ENCODE measurements at places on chromosomes 16 and 17.

DNA sequence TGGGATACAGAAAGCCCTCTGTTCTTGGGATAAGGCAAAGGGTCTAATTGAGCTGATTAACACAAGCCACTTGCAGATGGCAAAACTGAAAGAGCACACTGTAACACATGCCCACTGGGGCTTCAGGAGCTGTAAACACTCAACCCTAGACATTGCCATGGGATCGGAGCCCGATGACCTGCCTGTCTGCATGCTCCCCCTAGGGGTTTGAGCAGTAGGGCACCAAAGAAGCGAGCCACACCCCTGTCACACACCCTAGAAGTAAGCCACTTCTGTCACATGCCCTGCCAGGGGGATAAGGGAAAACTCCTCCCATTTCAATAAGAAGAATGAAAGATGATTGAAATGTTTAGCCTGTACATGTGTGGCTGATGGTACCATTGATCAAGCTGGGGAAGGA lies 81.3 kb upstream of the IRX6 start:
- no peak for DNase-seq

DNA sequence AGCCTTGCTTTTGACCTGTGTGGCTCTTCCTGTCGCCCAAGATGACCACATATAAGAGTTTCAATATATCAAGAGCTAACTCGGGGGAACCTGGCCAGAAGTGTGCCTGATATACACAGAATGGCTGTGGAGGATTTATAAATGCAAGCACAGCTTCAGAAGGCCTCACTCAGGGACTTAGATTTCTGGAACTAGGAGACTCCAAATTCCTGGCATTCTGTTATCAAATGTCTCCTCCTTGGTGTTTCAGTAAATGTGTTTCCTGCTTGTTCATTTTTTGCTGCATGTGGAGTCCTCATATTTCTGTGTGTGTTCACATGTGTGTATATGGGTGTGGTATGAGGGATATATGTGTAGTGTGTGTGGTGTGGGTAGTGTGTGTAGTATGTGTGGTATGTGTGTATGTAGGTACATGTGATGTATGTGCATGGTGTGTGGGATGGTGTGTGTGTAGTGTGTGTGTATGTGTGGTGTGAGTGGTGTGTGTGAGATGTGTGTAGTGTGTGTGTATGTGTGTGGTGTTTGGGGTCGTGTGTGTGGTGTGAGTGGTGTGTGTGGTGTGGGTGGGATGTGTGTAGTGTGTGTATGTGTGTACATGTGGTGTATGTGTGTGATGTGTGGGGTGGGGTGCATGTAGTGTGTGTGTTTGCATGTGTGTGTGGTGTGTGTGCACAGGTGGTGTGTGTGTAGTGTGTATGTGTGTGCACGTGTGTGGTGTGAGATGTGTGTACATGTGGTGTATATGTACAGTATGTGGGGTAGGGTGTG lies 981 bp upstream of the CD300H start:
- DNase-seq = no peak

GRCh38 chr17:9728005-9728404 lies 63.4 kb downstream of the DHRS7C start:
- no peak for DNase-seq

- DNase-seq = no peak
These were observed 49.7 kb downstream of the SMG6 start for GRCh38 chr17:2253768-2254406.

- peak; percentile 57 for DNase-seq
These were observed 5.3 kb downstream of the NEURL4 start for GRCh38 chr17:7323731-7324437.

DNA sequence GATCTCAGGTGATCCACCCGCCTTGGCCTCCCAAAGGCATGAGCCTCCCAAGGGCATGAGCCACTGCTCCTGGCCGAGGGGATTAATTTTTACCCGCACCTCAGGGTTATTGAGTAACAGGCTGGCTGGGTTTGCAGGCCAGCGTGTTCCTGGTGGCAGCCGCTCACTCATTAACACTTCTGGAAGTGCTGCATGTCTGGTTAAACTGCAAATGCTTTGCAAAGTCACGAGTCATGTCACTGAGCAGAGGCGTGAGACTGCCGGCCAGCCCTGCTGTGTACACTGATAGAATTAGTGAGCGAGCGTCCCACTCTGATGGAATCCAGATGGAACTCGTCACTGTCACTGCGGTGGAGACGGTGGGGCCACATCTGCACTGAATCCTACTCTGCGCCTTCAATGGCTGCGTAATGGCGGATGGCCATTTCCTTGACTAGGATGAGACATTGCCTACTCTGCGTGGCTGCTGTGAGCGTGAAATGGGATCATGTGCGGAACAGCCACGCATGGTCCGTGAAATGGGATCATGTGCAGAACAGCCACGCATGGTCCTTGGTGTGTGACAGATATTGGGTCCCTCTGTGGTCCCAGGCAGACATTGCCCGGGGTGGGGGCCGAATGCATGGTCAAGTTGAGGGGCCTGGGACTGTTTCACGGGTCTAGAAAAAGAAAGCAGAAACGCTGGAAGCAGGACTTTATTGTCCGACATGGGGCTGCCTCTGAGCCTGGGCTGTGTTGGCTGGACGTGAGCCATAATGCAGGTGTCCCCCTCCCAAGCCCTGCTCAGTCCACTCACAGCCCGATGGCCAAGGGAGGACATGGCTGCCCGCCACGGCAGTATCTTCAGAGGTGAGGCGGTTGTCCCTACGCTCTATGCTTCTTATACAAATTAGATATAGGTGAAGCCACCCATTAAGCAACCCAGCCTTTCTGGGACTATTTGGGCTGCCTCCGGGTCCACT lies 740 bp upstream of the SLC5A10 start:
- DNase-seq = no peak

DNA sequence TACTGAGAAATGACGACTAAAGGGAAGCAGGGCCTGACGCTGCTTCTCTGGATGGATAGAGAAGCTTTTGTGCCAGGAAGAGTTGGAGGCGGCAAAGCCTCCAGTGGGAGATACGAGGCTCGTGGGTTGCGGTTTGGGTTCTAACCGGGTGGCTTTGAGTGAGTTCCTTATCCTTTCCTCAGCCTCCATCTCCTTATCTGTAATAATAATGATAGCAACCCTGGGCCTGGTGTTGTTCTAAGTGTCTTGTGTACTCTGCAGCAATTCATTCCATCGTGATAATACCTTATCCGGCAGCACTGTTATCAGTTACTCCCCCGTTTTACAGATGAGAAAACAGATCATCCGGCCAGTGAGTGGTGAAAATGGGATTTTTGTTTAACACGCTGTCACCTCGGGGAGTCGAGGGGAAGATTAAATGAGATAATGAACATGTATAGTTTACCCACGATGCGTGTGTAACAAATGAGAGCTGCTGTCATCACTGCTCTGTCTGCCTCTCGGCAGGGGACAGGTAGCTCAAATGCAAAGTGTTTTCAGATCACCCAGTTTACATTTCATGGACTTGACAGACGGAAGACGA lies 52.0 kb upstream of the LHX1 start:
- no peak for DNase-seq

DNA sequence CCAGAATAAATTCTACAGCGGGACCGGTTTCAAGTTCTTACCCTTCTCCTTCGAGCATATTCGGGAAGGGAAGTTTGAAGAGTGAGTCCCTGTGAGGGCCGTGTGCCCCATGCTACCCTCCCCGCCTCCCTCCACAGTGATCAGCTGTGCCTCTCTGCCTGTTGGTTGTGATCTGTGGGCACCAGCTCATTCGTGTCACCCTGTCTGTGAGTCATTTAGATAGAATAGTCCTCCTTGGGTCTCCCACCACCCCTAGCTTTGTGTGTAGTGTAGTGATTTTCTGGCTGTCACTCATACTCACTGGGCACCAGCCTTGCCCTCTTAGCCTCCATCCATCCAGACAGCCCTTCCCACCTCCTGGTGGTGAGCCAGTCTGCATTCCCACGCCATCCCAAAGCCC lies 15.0 kb upstream of the NAGLU start:
- DNase-seq = no peak

GRCh38 chr17:46910179-46910927 lies 12.6 kb upstream of the GOSR2 start:
- DNase-seq = no peak

GRCh38 chr16:54287131-54288029 lies 793 bp upstream of the IRX3 start:
- DNase-seq = no peak

DNA sequence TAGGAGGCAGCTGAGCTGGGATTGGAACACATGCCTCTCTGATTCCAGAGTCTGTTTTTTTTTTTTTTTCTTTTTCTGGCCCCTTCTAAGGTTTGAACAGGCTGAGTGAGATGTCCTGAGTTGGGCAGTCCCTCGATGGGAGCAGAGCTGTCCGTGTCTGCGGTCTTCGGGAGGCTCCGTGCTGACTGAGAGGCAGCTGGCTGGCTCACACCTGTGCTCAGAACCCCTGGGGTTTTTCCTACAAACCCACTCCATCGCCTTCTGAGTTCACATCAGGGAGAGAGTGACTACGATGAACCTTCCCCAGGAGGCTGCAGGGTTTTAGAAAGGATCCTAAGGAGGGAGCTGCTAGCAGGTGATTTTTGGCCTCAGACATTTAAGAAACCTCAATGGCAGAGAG lies 92.5 kb downstream of the IRF8 start:
- no peak for DNase-seq

DNA sequence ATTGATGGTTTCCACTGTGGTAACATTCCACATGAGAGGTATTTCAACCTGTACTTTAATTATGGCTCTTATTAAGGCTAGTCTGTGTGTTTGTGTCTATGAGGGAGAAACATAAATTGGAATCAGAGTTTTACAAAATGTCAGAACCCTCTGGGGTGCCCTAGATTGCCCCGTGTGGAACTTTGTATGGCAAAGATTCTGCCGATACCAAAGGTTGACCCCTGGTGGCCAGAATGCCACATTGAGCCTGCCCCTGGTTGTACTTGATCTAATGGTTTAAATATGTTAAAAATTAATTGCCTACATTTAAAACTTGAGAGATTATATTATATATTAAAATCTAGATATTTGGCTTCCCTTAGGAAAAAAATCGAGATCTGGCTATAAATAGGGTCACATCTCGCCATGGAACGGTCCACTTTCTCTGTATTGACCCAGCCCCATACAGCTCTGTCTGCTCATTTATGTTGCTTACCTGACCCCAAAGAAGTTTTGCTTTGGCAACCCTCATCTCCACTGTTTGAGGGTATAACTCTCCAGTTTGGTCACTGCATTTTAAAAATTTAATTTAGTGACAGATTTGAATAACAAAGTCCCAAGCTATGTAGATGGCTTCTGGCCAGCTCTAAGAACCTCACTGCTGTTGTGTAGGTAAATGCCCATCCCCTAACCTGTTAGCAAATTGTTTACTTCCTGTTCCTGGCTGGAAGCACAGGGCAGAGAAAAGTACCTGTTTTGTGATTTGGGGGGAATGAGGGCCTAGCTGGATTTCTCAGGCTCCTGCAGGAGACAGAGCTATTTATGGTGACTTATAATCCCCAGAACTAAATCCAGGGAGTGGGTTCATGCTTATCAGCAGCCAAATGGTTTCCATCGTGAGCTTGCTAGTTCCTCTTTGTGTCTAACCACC lies 95.0 kb downstream of the PLCG2 start:
- peak; percentile 35 for DNase-seq

DNA sequence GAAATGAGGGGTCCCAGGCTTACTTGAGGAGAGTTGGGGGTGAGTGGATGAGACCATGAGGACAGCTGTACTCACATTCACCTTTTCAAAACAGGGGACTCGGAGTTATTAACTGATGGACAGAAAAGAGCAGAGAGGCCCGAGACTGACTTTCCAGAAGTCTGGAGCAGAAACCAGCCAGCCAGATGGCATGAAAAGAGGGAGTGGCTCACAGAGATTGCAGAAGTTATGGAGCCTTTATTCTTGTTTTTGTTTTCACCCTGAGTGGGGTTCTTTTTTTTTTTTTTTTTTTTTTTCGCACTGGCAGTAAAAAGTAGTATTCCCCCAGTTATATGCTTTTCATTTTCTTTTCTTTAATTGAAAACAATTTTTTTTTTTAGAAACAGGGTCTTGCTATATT lies 18.9 kb downstream of the TVP23A start:
- no peak for DNase-seq

GRCh38 chr16:50712560-50712898 lies 19.1 kb downstream of the NOD2 start:
- DNase-seq = no peak

DNA sequence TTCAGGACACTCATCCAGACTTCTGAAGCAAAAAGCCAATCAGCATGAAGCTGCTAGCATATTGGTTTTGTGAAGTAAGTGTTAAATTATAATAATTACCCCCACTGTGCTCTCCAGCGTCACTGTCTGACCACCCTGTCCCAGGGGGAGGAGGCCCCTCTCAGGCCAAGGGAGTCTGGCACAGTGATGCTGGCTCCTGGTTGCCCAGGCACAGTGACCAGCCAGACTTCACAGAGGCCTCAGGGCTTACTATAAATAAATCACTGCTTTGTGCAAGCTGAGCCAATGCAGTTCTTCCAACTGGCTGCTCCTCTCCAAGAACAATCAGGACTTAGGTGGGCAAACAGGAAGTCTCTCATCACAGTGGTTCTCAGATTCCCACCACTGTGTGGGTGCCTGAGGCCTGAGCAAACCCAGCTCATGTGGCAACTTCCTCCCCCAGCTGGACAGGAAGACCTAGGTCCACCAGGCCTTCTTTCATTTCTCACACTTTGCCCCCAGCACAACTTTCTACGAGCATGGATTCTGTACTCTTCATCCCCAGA lies 1.7 kb upstream of the DBNDD1 start:
- no peak for DNase-seq

DNA sequence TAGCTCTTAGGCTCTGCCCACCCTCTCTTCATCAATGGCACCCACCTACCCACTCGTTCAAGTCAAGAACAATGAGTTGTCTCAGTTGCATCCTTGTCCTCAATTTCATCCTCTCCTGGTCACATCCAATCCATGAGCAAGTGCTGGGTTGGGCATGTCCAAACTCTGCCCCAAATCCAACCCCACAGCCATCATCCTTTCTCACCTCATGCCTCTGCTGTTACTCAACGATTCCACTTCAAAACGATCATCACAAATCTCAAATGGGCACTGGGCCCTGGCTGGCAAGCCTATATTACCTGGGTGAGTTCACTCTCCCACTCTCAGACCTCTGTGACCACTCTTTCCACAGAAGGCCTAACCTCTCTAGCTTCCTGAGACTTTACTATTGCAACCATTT lies 12.0 kb upstream of the TEX2 start:
- DNase-seq = no peak

GRCh38 chr16:88393034-88393433 lies 10.3 kb downstream of the ZNF469 start:
- no peak for DNase-seq

DNA sequence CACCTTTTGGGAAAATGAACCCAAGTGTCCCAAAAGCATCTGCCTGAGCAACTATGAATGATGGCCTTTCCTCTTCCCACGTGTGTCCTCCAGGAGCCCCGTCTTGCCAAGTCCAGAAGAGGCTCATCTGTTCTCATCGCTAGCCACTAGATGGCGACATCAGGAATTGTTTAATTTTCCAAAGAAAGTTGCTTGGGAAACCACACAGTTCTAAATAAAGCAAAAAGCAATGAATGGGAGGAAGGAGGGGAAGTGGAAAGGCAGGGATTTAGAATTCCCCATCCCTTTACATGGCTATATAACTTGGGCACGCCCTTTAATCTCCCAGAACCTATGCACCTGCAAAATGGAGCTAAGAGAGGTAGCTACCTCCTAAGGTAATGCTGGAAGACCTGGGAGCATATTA lies 9.0 kb upstream of the CDH5 start:
- DNase-seq = no peak
